Activated T-helper 2 cell treated with anti-CD3 and anti-CD28 coated beads, Interferon-gamma antibody, Interleukin-2, Interleukin-4, amounts not matched to agents 10 μg/mL and 5 μg/mL and 100 μg/mL, durations not matched to agents 14 hours and 24 hours and 36 hours (primary cell): ENCODE measurements at places on chromosomes 11 and 22. TPM values are rescaled to one million over a fixed set of nuclear protein-coding genes. Genes with fewer than 3 reads are reported as not detected.

The CDON gene
- total RNA-seq, result 3.2 and 3.5 TPM in 2 replicates

The SCGB2A2 gene
- total RNA-seq, result not detected in 2 replicates

The FHIP1B gene
- 17.6 and 17.9 TPM in 2 replicates for total RNA-seq

The RFPL1 gene
- not detected in 2 replicates for total RNA-seq

The CD3D gene
- total RNA-seq, result 386 and 400 TPM in 2 replicates

The RPLP2 gene
- total RNA-seq, result 2,210 and 2,217 TPM in 2 replicates

The NDUFS8 gene
- total RNA-seq, result 125 and 139 TPM in 2 replicates

The PAX6 gene
- total RNA-seq, result not detected in 2 replicates

The SMIM35 gene
- 1.7 and 1.9 TPM in 2 replicates for total RNA-seq

The HTR3A gene
- not detected in 2 replicates for total RNA-seq

The MYBPC3 gene
- not detected in 2 replicates for total RNA-seq

The TIGD3 gene
- total RNA-seq, result 1.3 and 1.6 TPM in 2 replicates

The MAP6 gene
- 0.23 TPM in 1 of 2 replicates, not detected in the other for total RNA-seq

The IRF7 gene
- total RNA-seq, result 26.8 and 30.3 TPM in 2 replicates

The KDELR3 gene
- total RNA-seq, result 2.2 and 3.7 TPM in 2 replicates

The SYT7 gene
- total RNA-seq, result 0.09 and 0.30 TPM in 2 replicates

The RFPL2 gene
- 0.16 TPM in 1 of 2 replicates, not detected in the other for total RNA-seq

The TMEM86A gene
- 0.11 and 0.55 TPM in 2 replicates for total RNA-seq

The OR8D4 gene
- not detected in 2 replicates for total RNA-seq

The OPCML gene
- total RNA-seq, result not detected in 2 replicates

The BRSK2 gene
- 1.5 and 1.6 TPM in 2 replicates for total RNA-seq

The CASP5 gene
- total RNA-seq, result not detected in 2 replicates

The NRXN2 gene
- total RNA-seq, result 0.05 TPM in 1 of 2 replicates, not detected in the other

The DDX25 gene
- total RNA-seq, result not detected in 2 replicates

The SPON1 gene
- 0.07 and 0.16 TPM in 2 replicates for total RNA-seq

The DCHS1 gene
- 0.51 and 0.57 TPM in 2 replicates for total RNA-seq

The LRRC10B gene
- total RNA-seq, result 0.07 and 0.11 TPM in 2 replicates

The GPHA2 gene
- total RNA-seq, result not detected in 2 replicates

The RBMXL2 gene
- 0.09 TPM in 1 of 2 replicates, not detected in the other for total RNA-seq

The LGALS12 gene
- 1.1 and 1.4 TPM in 2 replicates for total RNA-seq

The CARS1 gene
- total RNA-seq, result 46.4 and 51.8 TPM in 2 replicates

The PLEKHA7 gene
- 50.2 and 51.3 TPM in 2 replicates for total RNA-seq

The SYCE3 gene
- total RNA-seq, result 0.62 TPM in 1 of 2 replicates, not detected in the other

The SMTNL1 gene
- not detected in 2 replicates for total RNA-seq

The TMEM184B gene
- total RNA-seq, result 34.8 and 35.8 TPM in 2 replicates

The CECR2 gene
- total RNA-seq, result not detected in 2 replicates

The OR5P2 gene
- not detected in 2 replicates for total RNA-seq

The BTBD18 gene
- not detected in 2 replicates for total RNA-seq

The MRGPRE gene
- not detected in 2 replicates for total RNA-seq

The IGLL1 gene
- 0.21 TPM in 1 of 2 replicates, not detected in the other for total RNA-seq

The MMP8 gene
- total RNA-seq, result not detected in 2 replicates

The ALX4 gene
- total RNA-seq, result not detected in 2 replicates

The TYR gene
- total RNA-seq, result not detected in 2 replicates

The TBX1 gene
- 0.09 and 0.32 TPM in 2 replicates for total RNA-seq

The OR51A2 gene
- not detected in 2 replicates for total RNA-seq

The MMP12 gene
- not detected in 2 replicates for total RNA-seq

The ZNF214 gene
- not detected in 2 replicates for total RNA-seq

The CEP57 gene
- total RNA-seq, result 88.3 and 94.5 TPM in 2 replicates

The JHY gene
- total RNA-seq, result 0.91 and 1.3 TPM in 2 replicates

The GRAMD1B gene
- 159 and 166 TPM in 2 replicates for total RNA-seq

The ACRV1 gene
- not detected in 2 replicates for total RNA-seq

The SLC22A12 gene
- not detected in 2 replicates for total RNA-seq

The DCDC1 gene
- not detected in 2 replicates for total RNA-seq

The USH1C gene
- not detected in 2 replicates for total RNA-seq

The CDC45 gene
- 101 and 108 TPM in 2 replicates for total RNA-seq

The RFPL3 gene
- total RNA-seq, result not detected in 2 replicates

The ALG8 gene
- 58.6 and 70.1 TPM in 2 replicates for total RNA-seq

The LUZP2 gene
- total RNA-seq, result not detected in 2 replicates

The TTC12 gene
- 7.0 and 11.4 TPM in 2 replicates for total RNA-seq
